D721Med (cell line): ENCODE measurements at places on chromosomes 3 and 15.

- no peak for DNase-seq
Measured at GRCh38 chr3:143441516-143442171, 322.1 kb downstream of the CHST2 start.

GRCh38 chr3:137110392-137110996 is 152.7 kb downstream of the IL20RB start:
- no peak for DNase-seq

DNA sequence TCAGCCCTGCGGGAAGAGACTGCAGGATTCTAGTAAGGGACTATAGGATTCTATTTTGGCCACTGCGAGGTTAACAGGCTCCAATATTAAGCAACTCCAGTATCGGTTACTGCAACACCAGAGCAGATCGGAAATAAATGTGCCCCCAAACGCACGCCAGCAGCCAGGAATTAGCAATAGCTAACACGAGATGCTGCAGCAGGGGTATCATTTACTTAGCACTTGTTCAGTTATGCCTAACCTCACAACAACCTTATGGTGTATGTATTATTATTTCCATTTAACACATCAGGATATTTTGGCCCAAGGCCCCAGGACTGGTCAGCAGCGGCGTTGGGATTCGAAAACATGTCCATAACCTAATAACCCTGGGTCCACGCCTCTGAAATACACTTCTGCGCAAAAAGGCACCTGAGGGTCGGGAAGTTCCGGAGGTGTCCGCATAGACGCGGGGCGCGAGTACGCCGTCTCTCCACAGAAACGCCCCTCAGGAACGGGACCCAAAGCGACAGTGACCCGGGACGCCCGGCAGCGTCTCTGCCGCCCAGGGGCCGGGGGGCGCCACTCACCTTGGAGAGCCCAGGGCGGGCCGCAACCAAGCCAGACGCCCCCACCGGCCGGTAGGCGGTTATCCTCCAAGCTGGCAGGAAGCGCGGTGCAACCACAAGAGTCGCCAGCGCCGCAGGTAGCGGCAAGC is 681 bp downstream of the PIK3CB start:
- no peak for DNase-seq

GRCh38 chr3:122560680-122561079 is 3.4 kb downstream of the PARP9 start:
- peak; percentile 33 for DNase-seq

- DNase-seq: no peak
Measured at GRCh38 chr3:78258798-78259197, 1218.9 kb downstream of the ROBO2 start.

DNA sequence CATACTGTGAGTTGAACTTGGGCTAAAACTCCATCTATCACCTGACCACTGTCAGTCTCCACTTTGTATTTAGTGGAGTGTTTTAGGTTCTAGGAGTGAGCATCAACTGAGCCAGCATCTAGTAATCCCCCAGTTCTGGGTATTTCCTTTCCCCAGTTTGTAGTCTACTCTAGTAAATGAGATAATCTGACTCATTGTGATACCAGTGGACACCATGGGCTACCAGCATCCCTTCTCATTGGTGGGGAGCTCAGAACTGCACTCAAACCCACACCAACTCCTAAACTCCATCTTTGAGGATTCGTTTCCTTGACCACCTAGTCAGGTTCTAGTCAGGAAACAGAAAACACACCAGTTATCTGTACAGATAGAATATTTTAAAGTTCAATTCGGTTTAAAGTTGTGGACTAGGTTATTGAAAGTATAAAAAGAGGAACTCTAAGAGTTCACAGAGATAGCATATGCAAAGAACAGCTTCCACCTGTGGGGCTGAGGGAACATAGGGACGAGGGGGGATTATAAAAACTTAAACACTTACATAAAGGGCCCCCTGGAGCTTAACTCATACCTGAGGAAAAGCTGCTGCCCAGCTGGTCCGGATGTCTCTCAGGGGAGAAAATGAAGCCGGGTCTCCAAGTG is 36.0 kb downstream of the LEO1 start:
- DNase-seq: no peak

DNA sequence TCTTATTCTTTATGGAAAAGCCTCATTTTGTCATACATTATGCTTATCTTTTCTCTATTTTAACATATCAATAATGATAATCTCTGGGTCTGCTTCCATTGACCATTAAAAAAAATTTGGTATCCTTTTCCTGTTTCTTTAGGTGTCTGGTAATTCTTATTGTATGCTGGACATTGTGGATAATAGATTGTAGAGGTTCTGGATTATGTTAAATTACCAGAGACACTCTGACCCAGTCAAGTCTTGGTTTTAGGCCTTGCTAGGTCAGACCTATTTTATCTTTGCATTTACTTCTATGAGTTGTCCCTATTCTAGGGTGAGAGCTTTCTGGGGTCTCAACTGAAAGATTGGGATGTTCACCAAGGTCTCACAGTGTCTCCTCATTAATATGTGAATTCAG is 9.3 kb downstream of the MOBP start:
- DNase-seq: no peak

DNA sequence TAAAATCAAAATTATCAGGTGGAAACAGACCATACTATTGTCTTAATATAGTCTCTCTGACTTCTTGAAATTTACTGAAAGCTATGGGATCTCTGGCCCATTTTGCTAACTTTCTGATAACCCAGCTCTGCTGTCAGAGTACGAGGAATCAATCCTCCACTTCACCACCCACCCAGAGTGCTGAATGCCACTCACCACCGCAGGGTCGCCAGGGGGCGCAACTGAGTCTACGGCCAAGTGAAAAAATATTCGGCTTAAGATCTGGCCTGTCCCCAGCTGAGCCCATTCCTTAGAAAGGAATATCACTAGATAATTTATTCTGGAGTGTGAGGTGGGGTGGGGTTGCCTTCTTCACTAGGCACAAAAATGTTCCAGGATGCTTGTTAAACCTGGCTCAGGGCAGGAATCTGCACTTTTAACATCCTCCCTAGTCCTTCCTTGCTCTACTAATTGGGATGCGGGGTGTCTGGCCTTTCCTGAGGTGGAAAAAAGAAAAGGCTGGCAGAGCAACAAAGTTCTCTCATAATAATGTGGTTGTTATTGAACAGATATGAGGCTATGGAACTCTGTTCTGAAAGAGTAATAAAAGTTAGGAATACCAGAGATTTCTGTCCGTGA is 520.6 kb downstream of the MFSD1 start:
- no peak for DNase-seq

DNA sequence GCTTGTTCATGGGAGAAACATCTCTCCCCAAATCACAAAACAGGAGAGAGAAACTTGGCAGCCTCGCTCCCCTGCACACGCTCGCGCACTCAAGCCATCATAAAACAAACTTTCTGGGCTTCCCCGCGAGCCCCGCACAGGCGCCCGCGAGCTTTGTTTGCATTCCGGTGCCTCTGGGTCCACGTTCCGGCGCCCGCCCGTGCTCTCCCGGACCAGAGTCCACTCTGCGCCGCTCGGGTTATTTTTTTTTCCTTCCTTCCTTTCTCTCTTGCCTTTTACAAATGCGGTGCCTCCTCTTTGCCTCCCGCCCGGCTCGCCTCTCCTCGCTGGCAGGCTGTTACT is 363 bp downstream of the MAGI1 start:
- no peak for DNase-seq

DNA sequence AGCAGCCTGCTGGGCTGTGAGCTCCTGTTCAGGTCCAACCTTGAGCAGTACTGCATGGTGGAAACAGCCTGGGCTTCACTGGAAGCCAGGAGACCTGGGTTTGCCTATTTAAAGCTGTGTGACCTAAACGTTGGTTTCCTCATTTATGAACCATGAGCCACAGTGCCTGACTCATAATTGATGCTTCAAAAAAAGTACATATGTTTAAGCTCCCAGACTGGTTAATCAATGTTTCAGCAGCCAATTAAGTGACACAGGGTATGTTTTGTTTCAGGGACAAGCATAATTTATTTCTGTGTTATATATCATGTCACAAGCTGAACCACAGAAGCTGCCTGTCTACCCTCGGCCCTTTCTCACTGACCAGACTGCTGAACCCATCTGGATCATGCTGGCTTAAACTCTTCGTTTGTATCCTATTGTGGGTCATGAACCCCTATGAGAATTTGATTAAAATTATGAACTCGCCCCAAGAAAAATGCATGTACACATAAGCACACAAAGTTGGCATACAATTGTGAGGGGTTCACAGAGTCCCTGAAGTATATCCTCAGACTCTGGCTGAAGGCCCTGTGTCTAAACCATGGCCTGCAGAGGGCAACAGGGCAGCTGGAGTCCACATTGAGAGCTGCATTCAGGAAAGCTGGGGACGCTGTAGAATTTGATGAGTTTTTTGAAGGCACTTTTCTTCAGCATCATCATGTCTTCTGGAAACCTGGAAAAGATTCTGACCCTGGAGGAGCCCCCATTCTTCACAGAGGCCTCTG is 23.7 kb downstream of the HDC start:
- no peak for DNase-seq

DNA sequence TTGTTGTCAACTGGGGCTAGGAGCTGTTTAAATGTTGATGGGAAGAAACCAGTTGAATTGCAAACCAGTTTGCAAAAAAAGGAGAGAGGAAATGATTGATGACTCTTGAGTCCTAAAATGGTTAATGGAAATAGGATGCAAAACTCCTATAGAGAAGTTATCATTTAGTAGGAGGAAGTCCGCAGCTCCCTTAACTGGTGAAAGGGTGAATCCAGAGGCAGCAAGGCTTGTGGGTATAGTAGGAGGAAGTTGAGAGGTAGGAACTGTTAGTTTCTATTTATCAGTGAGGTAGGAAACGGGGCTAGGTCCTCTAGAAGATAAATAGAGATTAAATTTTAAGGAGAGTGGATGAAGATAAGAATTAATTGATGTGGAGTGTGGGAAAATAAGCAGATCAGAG is 15.4 kb downstream of the IREB2 start:
- DNase-seq: no peak

GRCh38 chr15:27583651-27584050 is 515.5 kb downstream of the OCA2 start:
- no peak for DNase-seq

GRCh38 chr3:141386611-141387111 is 18.4 kb downstream of the ZBTB38 start:
- DNase-seq: no peak

- DNase-seq: no peak
Measured at GRCh38 chr15:63312286-63312685, 34.9 kb downstream of the APH1B start.

- no peak for DNase-seq
Measured at GRCh38 chr15:51375966-51376640, 34.6 kb downstream of the GLDN start.

GRCh38 chr3:13642597-13642996 is 93.7 kb downstream of the FBLN2 start:
- DNase-seq: no peak

GRCh38 chr3:98954242-98954641 is 52.7 kb upstream of the DCBLD2 start:
- no peak for DNase-seq

GRCh38 chr3:15520185-15520584 is 1.3 kb downstream of the COLQ start:
- no peak for DNase-seq

GRCh38 chr15:62392376-62392775 is 227.3 kb upstream of the C2CD4B start:
- DNase-seq: no peak

DNA sequence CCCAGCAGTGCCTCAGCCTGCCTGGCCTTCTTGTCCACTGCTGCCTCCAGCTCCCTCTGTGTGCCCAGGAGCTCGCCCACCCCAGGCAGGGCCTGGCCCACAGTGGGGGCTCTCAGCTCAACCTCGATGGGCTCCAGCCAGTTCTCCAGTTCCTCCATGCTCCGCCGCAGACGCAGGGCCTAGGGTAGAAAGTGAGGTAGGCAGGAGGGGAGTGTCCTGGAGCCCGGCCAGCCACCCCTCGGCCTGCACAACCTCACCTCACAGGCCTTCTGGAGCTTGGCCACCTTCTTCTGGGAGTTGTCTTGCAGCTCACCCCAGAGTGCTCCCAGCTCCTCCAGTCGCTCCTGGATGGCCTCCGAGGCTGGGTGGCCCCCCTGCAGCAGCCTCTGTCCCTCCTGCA is 18.7 kb downstream of the PLA2G4B start:
- DNase-seq: no peak

DNA sequence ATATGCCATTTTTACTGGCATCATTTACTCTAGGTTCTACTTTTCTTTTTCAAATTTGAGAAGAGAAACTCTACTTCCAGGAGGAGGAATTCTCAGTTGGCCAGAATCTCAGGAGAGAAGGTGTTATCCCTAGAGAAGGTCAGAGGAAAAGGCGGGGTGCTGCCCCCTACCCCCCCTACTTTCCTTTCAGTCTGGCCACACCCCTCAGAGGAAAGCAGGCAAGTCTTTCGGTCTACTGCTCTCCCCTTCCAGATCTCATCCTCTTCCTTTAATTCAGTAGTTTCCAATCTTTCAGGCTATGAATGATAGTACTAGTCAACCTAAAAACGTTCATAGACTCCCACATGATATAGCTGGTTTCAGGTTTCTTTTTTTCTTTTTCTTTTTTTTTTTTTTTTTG is 366.5 kb upstream of the TBL1XR1 start:
- no peak for DNase-seq

GRCh38 chr3:57959423-57960173 is 48.6 kb upstream of the FLNB start:
- DNase-seq: no peak

DNA sequence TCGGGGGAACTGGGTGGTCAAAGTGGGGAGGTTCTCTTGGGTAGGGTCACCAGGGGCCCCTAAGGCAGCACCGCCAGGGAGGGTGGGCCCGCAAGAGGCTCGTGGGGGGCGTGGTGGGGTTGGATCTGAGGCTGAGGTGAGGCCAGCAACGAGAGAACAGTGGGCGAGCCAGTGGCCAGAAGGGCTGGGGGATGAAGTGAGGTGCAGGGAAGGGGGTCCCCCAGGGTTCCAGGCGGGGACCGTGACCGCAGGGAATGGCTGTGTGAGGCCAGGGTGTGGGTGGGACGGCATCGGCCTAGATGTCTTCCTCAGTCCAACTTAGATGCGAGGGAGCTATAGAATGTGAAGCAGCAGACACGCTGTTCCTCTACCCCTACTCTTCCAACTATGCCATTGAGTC is 78.2 kb downstream of the SNRK start:
- DNase-seq: no peak

GRCh38 chr3:138241676-138242075 is 54.6 kb downstream of the ARMC8 start:
- DNase-seq: no peak

DNA sequence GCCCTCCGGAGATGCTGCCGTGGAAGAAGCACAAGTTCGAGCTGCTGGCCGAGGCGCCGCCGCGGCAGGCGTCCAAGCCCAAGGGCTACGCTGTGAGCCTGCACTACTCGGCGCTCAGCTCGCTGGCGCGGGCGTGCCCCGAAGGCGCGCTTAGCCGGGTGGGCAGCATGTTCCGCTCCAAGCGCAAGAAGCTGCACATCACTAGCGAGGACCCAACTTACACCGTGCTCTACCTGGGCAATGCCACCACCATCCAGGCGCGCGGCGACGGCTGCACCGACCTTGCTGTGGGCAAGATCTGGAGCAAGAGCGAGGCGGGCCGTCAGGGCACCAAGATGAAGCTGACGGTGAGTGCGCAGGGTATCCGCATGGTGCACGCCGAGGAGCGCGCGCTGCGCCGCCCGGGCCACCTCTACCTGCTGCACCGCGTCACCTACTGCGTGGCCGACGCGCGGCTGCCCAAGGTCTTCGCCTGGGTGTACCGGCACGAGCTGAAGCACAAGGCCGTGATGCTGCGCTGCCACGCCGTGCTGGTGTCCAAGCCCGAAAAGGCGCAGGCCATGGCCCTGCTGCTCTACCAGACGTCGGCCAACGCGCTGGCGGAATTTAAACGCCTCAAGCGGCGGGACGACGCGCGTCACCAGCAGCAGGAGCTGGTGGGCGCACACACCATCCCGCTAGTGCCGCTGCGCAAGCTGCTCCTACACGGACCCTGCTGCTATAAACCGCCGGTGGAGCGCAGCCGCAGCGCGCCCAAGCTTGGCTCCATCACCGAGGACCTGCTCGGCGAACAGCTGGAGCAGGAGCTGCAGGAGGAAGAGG is 1.3 kb downstream of the FAM43A start:
- no peak for DNase-seq
